Stimulated activated memory B cell treated with anti-CD40 and anti-IgM and Interleukin-4, amounts not matched to agents 10 μg/mL and 1 μg/mL and 100 μg/mL, for 72 hours (primary cell): ENCODE measurements at places on chromosomes 3 and 15.

GRCh38 chr15:85073556-85074194, 92.0 kb downstream of the PDE8A start:
- ATAC-seq: peak; percentile 53

DNA sequence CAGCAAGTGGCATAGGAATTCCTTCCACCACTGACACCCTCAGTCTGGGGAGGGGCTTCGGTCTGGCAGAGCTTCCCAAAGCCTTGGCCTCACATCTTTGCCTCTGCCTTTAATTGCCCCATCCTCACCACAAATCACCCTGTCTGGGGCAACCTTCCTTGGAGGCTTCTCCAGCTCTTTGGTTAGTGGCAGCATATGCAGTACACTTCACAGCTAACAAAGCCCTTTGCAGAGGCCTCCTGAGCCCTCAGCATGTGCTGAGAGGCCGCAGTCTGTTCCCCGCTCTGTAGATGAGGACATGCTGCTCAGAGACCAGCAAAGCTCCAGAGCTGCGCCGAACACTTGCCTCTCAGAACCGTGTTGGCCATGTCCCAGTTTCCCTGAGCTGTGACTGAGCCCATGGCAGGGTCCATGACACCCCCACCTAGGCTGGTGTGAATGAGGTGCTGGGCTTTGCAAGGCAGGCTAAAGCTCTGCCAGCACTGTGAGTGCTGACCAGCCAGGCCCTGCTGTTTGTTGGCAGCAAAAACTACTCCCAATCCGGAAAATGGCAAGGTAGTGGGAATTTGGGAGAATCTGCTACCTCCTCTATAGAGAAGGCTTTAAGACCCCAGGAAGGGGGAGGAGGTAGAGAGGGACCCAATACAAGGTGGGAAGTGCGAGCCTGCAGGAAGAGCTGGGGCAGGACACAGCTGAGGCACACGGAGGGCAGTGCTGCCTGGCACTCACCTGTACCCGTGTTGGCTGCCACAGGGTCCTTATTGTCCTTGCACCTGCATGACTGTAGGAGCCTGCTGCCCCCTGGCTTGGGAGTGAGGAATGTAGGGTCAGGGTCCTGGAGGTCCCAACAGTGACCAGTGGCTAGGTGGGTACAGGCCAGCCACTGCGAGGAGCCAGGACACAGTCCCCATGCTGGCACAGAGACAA, 8.4 kb upstream of the KLF15 start:
- no peak for ATAC-seq

- peak; percentile 80 for ATAC-seq
Observed at GRCh38 chr3:49554633-49555265, 472 bp downstream of the BSN start.

DNA sequence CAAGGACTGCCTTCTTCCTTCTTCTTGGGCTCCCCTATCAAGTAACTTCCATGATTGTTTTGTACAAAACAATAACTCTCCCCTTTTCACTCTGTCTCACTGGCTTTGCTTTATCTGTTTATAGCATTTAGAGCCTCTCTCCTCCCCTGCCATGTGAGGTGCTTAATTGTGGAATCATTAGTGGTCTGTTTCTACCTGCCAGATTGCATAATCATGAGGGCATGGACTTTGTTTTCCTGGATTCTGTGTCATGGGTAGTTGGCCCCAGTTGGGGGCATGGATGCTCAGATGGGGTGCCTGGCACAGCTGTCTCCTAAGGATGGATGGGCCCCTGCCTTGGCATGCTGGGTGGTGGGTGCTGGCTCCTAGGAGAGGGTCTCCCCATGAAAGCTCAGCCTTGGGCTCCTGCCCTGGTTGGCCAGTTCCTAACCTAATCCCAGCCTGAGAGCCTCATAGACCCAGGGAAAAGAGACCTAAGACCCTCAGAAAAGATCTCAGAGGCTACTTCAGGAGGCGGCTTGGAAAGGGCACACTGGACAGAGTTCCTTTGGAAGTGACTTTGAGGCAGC, 8.0 kb upstream of the CTXND1 start:
- no peak for ATAC-seq

- ATAC-seq: no peak
Observed at GRCh38 chr15:55799291-55800212, 56.6 kb upstream of the PRTG start.

- no peak for ATAC-seq
Observed at GRCh38 chr15:79769069-79769481, 127.7 kb downstream of the MTHFS start.

DNA sequence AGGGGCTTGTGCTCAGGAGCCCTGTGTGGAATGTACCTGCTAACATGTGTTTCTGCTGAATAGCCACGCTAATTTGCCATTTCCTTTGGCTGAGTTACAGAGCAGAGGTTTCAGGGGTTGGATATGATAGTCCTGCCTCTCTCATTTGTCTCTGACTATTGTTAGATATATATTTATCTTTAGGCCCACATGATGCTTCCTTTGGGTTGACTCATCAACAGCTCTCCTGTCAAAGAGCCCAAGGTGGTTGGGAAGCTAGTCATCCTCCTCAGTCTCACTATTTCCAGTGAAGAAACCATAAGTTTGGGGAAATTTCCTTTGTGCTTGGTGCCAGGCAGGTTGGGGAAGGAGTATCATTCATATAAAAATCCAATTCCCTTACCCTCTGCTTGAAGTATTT, 1194.6 kb downstream of the ZPLD1 start:
- no peak for ATAC-seq

DNA sequence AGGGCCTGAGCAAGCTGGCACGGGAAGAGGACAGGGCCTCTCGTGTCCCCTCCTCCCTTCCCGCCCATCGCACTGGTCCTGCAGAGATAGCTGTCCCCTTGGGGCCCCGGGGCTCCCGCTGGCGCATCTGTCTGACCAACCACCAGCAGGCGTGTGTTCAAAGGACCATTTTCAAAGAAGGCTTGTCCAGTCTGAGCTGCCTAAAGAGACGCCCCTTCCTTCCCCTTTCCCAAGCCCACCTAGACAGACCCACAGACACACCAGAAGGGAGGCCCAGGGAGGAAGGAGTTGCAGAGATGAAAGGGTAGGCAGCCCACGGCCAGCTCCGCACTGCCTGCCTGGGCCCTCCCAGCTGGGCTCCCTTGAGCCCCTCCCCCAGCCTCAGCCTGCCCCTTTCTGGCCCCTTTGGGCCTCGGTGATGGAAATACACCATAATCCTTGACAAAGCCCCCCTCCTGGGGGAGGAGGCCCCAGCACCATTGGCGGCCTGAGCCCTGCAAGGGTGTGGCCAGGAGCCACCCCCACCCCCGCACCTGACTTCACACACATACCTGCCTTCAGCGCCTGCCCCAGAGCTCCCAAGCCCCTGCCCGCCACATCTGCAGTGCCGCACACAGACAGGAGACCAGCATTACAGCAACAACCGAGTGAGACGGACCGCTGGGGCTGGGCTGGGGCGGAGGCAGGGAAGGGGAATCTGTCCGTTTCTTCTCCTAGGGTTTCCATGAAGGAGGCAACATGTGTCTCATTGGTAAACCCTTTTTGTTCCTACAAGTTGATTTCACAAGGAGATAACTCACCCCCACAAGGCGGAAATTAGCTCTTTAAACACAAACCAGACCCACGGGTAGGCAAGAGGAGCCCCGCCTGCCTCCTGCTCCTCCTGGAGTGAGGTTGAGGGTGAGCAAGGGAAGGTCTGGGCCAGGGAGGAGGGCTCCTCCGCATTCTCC, at the start of gene STRA6:
STRA6 (minus strand) TSS at position 336 of the 950 bp plus-strand sequence. CDS start 520 bp downstream, outside the sequence.
- ATAC-seq: no peak

GRCh38 chr3:178370387-178370786, 165.8 kb upstream of the KCNMB2 start:
- no peak for ATAC-seq

GRCh38 chr15:95733931-95734330, 596.6 kb upstream of the NR2F2 start:
- no peak for ATAC-seq

DNA sequence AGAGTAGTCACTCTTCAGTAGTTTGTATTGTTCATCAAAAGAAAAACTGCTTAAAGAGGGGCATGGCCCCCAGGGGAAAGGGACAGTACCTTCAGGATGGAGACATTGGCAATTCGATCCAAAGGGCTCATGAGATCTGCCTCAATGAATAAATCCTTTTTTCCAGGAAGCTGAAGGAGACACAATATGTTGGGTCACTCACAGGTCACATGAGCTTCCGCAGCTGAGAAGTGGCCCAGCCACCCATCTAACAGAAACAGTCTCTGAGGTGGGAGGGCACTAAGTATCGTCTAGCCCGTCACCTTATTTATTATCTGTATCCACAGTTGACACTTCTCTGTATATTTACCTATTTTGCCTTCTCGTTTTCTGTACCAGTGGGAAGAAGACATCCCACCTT, 4.7 kb downstream of the VPS33B start:
- no peak for ATAC-seq

GRCh38 chr3:198079771-198080520, 119.9 kb downstream of the LMLN start:
- peak; percentile 74 for ATAC-seq

DNA sequence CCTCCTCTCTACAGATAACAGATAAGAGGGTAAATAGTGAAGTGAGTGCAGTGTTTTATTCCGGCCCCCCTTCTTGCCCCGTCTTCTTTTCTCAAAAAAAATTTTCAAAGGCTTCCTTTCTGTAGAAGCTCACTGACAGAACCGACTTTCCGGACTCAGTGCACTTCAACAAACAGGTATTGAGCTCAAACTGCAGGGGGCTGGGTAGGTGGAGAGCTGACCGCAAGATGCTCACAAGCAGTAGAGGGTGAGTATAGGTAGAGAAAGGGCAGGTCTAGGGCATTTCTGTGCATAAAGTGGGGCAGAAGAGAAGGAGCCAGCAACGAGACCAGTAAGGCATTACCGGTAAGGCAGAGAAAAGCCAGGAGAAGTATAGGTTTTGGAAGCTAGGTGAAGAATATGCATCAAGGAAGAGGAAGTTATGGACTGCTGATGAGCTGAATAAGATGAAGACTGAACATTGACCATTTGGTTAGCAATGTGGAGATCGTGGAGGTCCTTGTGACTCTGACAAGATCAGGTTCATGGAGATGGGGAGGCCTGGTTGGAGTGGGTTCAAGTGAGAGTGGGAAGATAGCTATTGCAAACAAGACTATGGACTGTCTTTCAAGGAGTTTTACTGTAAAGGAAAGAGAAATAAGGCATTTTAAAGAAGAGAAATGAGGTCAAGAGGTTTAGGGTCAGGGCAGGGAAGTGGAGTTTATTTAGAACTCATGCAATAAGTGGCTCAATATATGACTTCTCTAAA, 97.4 kb downstream of the ST6GAL1 start:
- peak; percentile 63 for ATAC-seq

DNA sequence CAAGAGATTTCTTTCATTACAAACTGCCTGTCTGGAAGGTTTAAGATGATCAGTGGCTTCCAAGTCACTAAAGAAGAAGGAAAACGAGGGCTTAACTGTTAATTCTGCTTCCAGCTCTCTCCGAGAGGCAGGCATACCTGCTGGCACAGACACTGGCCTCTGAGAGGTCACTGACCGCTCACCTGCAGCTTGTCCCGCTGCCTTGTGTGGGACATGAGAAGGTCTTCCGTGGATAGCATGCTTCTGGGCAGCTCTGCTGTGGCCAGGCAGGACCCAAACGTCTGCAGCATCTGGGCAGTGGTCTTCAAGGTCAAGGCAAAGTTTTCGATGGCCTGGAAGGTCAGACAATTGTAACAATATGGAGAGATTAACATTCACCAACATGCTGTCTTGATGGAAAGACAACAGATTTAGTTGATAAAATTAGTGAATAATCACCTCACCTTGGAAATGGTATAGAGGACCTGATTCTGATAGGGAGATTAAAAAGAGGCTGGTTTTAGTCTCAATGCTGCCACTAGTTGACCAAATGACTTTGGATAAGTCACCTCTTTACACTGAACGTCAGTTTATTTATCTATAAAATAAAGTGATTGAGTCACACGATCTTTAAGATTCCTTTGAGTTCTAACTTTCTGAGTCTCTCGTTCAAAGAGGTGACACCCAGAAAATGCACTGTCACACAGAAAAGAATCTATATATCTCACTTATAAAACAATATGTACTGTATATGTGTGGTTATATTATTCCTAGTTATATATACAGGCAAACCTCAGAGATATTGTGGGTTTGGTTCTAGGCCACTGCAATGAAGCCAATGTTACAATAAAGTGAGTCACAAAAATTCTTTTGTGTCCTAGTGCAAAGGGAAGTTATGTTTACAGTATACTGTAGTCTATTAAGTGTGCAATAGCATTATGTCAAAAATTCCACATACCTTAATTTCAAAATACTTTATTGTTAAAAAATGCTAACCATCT, 65.1 kb downstream of the B3GNT5 start:
- ATAC-seq: no peak

DNA sequence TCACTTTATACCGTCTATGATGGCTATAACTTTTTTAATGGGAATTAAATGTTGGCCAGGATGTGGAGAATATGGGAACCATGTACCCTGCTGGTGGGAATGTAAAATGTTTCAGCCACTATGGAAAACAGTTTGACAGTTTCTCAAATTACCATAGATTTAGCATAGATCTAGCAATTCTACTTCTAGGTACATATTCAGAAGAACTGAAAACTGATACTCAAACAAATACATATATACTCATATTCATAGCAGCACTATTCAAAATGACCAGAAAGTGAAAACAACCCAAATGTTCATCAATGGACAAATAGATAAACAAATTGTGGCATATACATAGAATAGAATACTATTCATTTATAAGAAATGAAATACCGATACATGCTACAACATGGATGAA, 539.4 kb downstream of the IGSF11 start:
- no peak for ATAC-seq

GRCh38 chr3:197748597-197749314, 927 bp upstream of the FYTTD1 start:
- no peak for ATAC-seq

- no peak for ATAC-seq
Observed at GRCh38 chr3:136733317-136733833, 18.8 kb downstream of the STAG1 start.

- ATAC-seq: peak; percentile 42
Observed at GRCh38 chr3:184241447-184242296, 7.1 kb downstream of the ALG3 start.

- peak; percentile 57 for ATAC-seq
Observed at GRCh38 chr15:55254916-55255679, 34.5 kb downstream of the RAB27A start.

DNA sequence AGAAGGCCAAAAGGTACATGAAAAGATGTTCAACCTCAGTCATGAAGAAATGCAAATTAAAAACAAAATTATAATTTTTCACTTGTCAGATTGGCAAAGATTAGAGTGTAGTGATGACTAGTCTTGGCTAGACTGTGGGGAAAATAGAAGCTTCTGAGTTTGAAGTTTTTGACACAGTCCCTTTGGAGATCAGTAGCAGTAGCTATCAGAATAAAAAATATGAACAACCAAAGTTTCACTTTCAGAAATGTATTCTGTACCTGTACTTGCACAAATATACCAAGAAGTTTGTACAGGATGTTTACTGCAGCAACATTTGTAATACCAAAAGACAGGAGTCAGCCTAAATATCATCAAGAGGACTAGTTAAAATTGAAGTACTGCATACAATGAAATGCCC, 14.1 kb downstream of the ATP2C1 start:
- ATAC-seq: no peak

DNA sequence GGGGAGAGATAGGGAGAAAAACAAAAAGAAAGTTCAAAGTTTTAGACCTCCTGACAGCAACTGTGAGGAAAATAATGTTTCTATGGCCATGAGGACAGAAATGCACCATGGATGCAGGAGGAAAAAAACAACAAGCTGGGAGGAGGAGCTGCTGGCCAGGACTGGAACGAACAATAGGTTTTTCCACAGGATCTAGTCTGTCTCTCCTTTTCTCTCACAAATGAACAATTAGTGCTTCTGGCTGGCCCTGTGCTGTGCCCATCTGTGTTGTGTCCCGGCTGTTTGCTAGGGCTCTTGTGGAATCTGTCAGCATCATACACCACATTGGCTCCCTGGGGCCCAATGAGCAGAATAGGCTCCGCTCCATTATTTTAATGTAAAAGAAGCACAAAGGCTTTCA, 15.2 kb downstream of the GK5 start:
- ATAC-seq: no peak

GRCh38 chr3:10263646-10264363, 15.5 kb downstream of the TATDN2 start:
- ATAC-seq: peak; percentile 66
